Stimulated activated CD8-positive, alpha-beta memory T cell treated with anti-CD3 and anti-CD28 coated beads, Interleukin-4, amount 100 ng/mL, for 4 hours (primary cell): ENCODE measurements at places on chromosomes 7 and 10.

GRCh38 chr7:115409682-115410433, 488.0 kb downstream of the MDFIC start:
- no peak for DNase-seq

GRCh38 chr10:2700626-2701305, 366.6 kb upstream of the PFKP start:
- no peak for DNase-seq

DNA sequence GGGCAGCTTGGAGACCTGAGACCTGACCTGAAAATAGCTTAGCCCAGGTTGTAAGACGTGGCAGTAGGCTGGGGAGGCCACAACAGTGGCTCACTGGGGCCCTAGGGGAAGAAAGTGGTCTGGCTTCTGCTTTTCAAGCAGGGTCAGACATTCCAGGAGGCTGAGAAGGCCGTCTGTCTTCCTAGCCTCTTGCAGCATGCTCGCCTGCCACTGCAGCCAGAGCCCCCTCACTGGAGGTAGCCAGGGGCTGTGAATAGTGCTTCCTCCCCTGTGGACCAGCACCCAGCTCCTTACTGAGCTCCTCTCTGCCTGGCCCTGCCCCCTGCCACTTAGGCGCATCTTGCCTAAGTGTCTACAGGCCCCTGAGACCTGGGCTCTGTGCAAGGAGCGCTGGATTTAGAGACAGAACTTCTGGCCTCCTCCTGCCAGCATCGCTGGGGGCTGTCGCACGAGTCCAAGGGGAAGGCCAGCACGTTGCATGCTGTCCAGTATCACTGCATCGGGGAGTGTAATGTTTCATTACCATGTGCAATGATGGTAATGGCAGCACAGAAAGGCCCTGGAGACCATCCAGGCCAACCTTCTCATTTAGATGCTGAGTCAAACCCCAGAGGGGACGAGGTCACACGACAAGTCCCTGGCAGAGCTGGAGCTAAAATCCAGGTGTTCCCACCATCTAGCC, 12.7 kb downstream of the ZMIZ1 start:
- DNase-seq, result no peak

GRCh38 chr7:100435401-100436304, 644 bp downstream of the PPP1R35 start:
- no peak for DNase-seq

GRCh38 chr10:101287997-101288635, 58.9 kb upstream of the LBX1 start:
- no peak for DNase-seq

- no peak for DNase-seq
Measured at GRCh38 chr7:101686030-101686429, 56.9 kb upstream of the MYL10 start.

GRCh38 chr10:77622889-77623291, 14.7 kb downstream of the KCNMA1 start:
- no peak for DNase-seq

DNA sequence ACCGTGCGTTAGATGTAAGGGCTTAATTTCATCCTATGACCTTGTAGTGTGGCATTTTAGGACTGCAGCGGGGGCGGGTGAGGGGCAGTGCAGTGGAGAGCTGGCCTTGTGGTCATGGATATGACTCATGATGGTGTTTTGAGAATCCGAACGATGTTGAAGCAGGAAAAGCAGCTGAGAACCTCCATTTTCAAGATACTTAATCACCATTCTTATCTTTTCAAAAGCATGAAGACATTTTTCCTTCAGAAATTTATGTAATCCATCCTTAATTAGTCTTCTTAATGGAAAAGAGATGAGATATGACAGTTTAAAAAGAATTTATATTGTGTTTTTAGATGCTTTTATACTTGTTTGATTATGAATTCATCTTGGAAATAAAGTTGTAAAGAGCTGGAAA, 9.6 kb downstream of the ATP5F1C start:
- DNase-seq, result no peak

- no peak for DNase-seq
Measured at GRCh38 chr7:156614434-156615264, 25.9 kb upstream of the RNF32 start.
